ENCODE measurements at places on chromosomes 12 and 14. TPM values are rescaled to one million over a fixed set of nuclear protein-coding genes. Genes with fewer than 3 reads are reported as not detected.

Gene KRT77
- total RNA-seq, result not detected

Gene SCARB1
- total RNA-seq, result 18.9 TPM

Gene GLIPR1
- 5.4 TPM for total RNA-seq

Gene SINHCAF
- 24.4 TPM for total RNA-seq

Gene FAM161B
- 1.6 TPM for total RNA-seq

Gene KRT5
- total RNA-seq, result 2.0 TPM

Gene NRXN3
- total RNA-seq, result 2.3 TPM

Gene CPNE6
- total RNA-seq, result not detected

Gene LRFN5
- 0.52 TPM for total RNA-seq

Gene GPD1
- 232 TPM for total RNA-seq

Gene ARL6IP4
- total RNA-seq, result 237 TPM

Gene PLEK2
- total RNA-seq, result 7.5 TPM

Gene HOXC12
- not detected for total RNA-seq

Gene RFLNA
- total RNA-seq, result 0.26 TPM

Gene COL2A1
- total RNA-seq, result not detected

Gene TPPP2
- 1.3 TPM for total RNA-seq

Gene PELI2
- total RNA-seq, result 31.6 TPM

Gene ZNF839
- total RNA-seq, result 22.1 TPM

Measured in body of pancreas (tissue), 4 donors.